ENCODE measurements at places on chromosomes 2 and 18. TPM values are rescaled to one million over a fixed set of nuclear protein-coding genes. Genes with fewer than 3 reads are reported as not detected.

EPG5 gene
- total RNA-seq: 14.5 TPM

TMEM247 gene
- total RNA-seq: not detected

CACNB4 gene
- total RNA-seq: 1.3 TPM

DNA sequence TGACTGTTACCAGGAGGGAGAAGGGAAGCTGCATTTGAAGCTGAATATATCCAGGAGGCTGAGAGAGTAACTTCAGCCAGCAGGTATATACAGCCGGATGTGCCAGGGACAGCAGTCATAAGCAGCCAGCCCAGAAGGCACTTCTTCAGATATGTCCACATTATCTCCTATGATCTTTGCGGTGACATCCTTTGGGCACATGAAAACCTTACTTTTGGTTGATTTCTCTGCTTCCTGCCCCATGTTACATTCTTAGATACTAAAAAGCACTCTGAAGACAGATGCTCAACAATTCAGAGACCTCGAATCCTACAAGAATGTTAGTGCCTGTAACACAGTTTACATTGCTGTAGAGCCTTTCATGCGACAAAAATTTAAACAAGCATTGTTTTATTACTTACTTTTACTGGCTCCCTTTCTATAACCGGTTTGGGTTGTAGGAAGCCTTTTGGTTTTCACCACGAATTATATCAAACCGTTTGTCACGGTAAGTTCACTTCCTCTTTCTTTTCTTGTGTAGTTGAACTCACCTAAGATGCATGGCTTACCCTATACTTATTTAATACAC, 50.3 kb upstream of the TLK1 start:
- DNase-seq: no peak

DNA sequence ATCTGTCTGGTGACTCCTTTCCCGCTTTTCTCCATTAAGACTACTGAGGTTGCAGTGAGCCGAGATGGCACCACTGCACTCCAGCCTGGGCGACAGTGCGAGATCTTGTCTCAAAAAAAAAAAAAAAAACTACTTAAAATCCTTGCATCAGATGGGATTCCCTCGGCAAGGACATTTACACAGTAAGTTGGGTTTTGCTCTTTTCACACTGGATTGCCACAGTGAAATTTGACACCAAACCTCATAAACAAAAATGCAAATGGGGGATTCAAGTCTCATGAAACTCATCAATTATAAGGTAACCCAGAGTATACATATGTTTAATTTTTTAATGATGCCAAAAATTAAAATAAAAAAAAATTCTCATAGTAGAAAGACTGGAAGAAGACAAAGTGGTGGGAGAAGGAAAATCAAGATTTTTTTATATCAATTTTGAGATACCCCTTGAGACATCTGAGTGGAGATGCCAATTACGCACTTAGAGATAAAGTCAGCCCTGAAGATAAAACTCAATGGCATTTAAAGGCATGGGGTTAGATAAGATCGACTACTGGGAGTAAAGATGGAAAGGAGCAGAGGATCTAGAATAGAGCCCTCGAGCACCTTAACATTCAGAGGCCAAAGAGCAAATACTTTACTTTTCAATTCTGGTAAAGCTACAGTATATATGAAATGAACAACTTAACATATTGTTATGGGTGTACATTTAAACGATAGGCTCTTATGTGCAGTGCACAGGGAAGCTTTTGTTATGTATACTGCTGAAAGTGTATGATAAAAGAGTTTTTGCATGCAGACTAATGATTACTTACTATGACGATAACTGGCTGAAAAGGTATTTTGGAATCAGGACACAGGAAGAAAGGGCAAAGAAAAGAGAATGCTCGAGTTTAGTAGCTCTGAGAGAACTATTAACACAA, 37.6 kb downstream of the CHMP3 start:
- DNase-seq: no peak

Measured in body of pancreas (tissue), 4 donors.